ENCODE measurements at places on chromosomes 13 and 19.

- no peak for DNase-seq
Observed at GRCh38 chr13:111270126-111270525, 50.3 kb upstream of the TEX29 start.

- no peak for DNase-seq
Observed at GRCh38 chr13:23630349-23631093, 60.3 kb downstream of the TNFRSF19 start.

- no peak for DNase-seq
Observed at GRCh38 chr13:39765801-39766463, 110.5 kb downstream of the COG6 start.

- DNase-seq: no peak
Observed at GRCh38 chr19:56687031-56687430, 15.5 kb upstream of the ZNF835 start.

GRCh38 chr19:6532244-6532999 is 1.6 kb downstream of the TNFSF9 start:
- no peak for DNase-seq

- no peak for DNase-seq
Observed at GRCh38 chr13:99681695-99682094, 180.4 kb downstream of the TM9SF2 start.

DNA sequence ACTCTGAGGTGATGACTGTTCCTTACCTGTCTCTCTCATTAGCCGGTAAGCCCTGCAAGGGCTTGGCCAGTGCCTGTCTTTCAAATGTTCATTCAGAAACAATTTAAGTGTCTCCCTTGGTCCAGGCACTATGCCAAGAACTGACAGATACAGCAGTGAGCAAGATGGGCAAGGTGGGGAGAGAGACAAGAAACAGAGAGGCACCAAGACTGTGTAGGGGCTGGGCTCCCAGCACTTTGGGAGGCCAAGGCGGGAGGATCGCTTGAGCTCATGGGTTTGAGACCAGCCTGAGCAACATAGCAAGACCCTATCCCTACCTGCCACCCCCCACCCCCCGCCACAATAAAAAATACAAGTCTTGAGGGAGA is 1.3 kb upstream of the CCNE1 start:
- no peak for DNase-seq

DNA sequence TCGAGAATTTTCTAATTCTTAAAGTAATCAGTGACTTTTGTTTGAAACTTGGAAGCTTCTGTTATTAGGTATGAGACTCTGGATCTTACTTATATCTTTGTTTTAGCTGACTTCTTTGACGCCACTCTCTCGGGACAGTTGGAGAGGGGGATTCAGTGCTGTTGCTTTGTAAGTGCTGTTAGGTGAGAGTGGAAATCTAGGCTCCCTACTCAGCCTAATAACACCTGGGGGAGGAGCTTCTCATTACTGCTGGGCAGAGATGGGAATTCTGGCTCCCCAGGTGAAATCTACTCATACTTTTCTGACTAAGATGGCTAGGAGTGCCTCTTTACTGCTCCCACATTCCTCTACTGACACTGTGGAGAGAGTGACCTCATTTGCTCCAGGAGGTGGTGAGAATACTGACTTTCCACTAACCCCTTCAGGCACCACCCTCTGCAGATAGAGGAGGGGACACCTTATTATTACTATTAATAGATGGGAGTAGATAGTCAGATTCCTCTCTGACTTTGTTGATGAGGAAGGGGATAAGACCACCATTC is 324.9 kb upstream of the SPRY2 start:
- DNase-seq: no peak

- no peak for DNase-seq
Observed at GRCh38 chr19:15120135-15121026, 13.2 kb downstream of the SYDE1 start.

GRCh38 chr19:8142513-8142900 is 6.9 kb downstream of the FBN3 start:
- DNase-seq: no peak

- no peak for DNase-seq
Observed at GRCh38 chr13:33728271-33729037, 89.5 kb upstream of the RFC3 start.

GRCh38 chr13:28685892-28686291 is 27.0 kb downstream of the POMP start:
- no peak for DNase-seq

DNA sequence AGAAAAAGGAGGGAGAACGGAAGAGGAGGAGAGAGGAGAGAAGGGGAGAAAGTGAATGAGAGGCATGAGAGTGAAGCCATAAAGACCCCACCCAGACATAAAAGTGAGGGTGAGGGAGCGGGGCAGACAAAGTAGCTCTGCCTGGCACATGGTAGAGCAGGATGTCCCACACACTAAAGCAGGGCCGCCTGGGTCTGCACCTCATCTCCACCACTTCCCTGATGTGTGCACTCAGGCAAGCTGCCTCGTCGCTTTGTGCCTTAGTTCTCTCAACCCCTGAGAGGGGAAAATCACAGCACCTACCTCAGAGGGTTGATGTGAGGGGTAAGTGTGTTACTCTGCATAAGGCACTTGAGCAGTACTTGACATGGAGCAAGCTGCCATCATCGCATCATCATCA is 488.1 kb downstream of the COG6 start:
- no peak for DNase-seq

DNA sequence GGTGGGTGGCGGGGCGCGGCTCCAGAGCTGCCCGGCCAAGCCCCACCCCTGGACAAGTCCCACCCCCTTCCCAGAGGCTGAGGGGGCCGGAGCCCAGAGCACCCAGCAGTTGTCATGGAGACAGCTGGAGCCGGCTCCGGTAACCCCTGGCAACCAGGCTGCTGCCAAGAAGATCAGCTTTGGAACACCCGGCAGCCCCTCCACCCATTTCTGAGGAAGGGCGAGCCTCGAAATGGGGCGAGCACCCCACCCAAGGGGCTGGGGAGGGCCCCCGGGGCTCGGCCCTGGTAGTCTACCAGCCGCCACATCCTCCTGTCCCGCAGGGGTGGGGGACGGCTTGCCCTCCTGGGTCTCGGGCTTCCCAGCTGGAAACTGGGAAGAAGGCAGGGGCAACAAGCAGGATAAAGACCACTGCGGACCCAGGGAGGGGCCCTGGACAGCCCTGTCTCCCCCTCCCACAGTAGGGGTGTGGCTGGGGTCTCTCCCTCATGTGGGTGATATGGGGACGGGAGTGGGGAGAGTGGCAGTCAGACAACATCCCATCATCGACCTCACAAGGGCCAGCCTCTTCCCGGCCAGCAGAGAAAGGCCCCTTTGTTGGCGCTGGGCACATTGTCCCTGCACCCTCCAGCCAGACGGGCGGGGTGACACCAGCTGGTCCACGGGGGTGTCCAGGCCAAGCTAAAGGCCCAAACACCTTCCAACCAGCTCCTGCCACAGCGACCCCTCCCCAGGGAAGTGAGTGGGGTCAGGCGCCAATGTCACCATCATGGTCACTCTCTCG is 1.5 kb downstream of the CERS1 start:
- no peak for DNase-seq

- no peak for DNase-seq
Observed at GRCh38 chr19:47497821-47498520, 14.0 kb upstream of the KPTN start.

- DNase-seq: no peak
Observed at GRCh38 chr19:7478173-7478842, 10.5 kb downstream of the PEX11G start.

- no peak for DNase-seq
Observed at GRCh38 chr13:21673789-21674489, 3.1 kb downstream of the FGF9 start.

- DNase-seq: no peak
Observed at GRCh38 chr13:21395953-21396352, 63.1 kb downstream of the ZDHHC20 start.

DNA sequence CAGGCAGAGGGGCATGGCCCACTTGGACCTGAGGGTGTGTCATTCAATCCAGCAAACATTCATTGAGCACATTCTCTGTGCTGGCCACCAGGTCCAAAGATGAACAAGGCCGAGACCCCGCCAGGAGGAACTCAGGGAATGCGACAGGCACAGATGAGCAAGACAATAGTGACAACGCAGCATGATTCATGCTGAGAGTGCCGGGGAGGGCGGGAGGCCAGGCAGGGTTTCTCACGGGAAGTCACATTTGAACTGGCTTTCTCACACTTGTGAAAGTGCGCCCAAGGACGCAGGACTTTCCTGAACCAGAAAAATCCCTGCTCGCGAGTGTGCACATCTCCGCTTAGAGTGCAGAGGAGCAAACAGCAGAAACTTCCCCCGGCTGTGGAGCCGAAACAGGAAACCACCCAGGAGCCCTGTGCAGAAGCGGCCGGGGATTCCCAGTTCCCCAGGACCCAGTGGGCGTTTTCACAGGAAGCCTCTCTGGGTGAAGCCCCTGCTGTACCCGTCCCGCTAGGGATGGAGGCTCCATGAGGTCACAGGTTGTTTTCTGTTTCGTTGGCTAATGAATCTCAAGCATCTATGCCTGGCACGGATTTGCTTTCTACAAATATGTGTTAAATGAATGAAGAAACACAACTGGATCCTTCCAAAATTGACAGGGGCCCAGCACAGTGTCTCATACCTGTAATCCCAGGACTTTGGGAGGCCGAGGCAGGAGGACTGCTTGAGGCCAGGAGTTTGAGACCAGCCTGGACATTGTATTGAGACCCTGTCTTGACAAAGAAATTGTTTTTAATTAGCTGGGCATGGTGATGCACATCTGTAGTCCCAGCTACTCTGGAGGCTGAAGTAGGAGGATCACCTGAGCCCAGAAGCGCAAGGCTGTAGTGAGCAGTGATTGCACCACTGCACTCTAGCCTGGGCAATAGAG is 68.4 kb upstream of the TM9SF2 start:
- no peak for DNase-seq

- DNase-seq: no peak
Observed at GRCh38 chr13:64397701-64398100, 2832.4 kb downstream of the PCDH9 start.

DNA sequence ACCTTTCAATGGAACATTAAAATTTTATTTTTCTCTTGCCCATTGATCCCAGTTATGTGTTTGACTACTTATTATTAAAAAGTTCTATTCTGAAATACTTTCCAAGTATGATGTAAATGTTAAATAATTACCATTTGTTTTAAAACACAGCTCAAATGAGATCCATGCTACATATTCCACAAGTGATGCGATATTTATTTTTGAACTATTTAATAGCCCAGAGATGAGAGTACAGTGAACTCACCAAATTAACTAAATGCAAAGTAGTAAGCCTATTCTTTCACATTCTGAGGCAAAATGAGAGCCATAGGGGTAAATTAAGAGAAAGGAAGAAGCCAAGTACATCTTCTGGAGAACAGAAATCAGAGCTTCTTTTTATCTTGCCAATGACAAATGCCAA is 1.2 kb upstream of the DCLK1 start:
- DNase-seq: no peak

DNA sequence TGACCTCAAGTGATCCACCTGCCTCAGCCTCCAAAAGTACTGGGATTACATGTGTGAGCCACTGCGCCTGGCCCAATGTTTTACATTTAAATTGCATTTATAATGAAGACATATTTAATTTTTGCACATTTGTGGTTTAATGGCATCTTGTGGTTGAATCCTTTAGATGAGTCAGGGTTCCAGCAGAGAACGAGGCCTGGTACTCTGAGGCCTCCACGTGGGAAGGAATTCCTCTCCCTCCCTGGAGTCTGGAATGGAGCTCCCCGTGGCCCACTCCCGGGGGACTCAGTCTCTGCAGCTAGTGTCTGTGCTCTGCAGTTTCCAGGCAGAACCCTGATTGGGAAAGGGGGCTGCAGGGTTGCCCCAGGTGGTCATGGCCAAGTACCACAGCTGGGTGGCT is 24.2 kb downstream of the ZFR2 start:
- no peak for DNase-seq

- DNase-seq: no peak
Observed at GRCh38 chr19:13623716-13624710, 117.7 kb upstream of the CACNA1A start.

DNA sequence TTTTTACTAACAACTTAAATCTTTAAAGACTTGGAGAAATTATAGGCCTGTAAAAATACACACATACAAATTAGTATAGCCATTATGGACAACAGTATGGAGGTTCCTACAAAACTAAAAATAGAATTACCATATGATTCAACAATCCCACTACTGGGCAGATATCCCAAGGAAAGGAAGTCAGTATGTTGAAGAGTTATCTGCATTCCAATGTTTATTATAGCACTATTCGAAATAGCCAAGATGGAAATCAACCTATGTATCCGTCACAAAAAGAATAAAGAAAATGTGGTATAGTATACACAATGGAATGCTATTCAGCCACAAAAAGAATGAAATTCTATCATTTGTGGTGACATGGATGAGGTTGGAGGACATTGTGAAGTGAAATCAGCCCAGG is 37.2 kb downstream of the SLITRK1 start:
- no peak for DNase-seq

GRCh38 chr13:76823969-76824368 is 62.2 kb downstream of the KCTD12 start:
- no peak for DNase-seq

- no peak for DNase-seq
Observed at GRCh38 chr13:65609350-65609749, 1620.8 kb downstream of the PCDH9 start.

GRCh38 chr13:79398127-79398526 is 7.9 kb downstream of the RBM26 start:
- no peak for DNase-seq

- DNase-seq: no peak
Observed at GRCh38 chr13:37652596-37652995, 54.0 kb upstream of the POSTN start.

DNA sequence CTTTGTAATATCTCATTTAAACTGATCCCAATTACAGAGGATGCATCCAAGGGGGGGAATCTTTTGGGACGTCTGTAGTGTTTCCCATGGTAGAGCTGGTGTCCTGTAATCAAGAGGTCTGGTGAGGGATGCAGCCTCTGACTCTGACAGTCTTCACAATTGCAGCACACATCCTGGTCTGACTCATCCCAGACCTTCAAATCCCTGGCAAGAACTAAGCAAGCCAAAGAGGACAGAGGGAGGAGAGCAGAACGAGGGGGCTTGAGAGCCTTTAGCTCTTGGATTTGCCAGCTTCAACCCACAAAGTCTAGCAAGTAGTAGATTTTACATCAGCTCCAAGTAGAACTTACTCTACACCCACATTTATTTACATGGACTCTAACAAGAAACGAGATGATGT is 17.3 kb upstream of the FCGBP start:
- no peak for DNase-seq

DNA sequence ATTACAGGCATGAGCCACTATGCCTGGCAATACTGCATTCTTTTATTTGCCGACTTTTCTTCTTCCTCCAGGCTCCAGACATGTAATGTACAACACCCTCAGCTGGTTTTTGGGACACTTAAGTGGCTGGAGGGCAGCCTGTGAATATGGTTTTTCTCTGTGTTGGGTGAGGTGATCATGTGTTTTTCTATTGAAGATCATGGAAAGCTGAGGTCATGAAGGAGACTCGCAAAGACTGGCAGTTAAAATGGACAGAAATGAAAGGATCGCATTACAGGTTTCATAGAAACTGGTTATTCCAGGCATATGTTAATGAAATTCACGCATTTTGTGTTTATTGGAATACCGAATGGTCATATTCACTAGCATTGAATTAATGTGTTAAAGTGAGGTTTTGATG is 85.2 kb upstream of the RNF113B start:
- no peak for DNase-seq
